ENCODE measurements at places on chromosomes 11 and 22. TPM values are rescaled to one million over a fixed set of nuclear protein-coding genes. Genes with fewer than 3 reads are reported as not detected.
A peak's percentile ranks its signal among the peaks of the same experiment; 100 is the strongest.

DNA sequence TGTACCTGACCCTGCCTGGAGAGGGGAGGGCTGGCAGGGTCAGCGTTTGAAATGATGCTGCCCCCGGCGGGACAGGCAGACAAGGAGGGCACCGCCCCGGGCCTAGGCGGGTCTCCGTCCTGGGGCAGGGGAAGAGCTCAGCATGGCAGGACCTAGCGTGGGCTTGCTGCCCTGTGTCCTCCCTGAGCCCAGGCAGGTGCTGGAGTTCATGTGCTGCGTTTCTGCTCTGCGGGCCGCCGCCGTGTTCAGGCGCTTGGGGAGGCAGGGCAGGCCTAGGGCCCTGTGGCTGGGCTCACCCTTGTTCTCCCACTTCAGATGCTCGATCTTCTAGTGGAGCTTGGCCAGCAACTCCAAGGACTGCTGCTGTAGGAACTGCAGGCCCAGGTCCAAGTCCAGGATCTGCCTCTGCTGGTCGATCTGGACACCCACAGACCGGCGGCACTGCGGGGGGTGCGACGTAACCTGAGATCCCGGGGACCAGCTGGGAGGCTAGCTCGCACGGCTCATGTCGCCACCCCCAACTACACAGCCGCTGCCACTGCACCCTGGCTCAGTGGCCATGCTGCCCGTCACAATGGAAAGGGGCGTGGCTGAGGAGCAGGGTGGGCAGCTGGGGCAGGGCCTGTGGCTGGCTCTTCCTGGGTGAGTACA is 84.4 kb downstream of the MED15 start:
- H3K27ac ChIP-seq = no peak overlapping the region
- no peak for DNase-seq
- peaks cover 5% of the 10 kb centered on the region for H3K4me1 ChIP-seq
- H3K4me3 ChIP-seq = no peak overlapping the region
- no peaks in the 10 kb centered on the region for H3K36me3 ChIP-seq
- no peaks in the 10 kb centered on the region for H3K27me3 ChIP-seq

- no peak overlapping the region for H3K4me3 ChIP-seq
- H3K27me3 ChIP-seq = peaks cover 15% of the 10 kb centered on the region
- H3K4me1 ChIP-seq = no peaks in the 10 kb centered on the region
- H3K27ac ChIP-seq = no peak overlapping the region
- H3K36me3 ChIP-seq = no peaks in the 10 kb centered on the region
Observed at GRCh38 chr11:110728476-110728875, 16.2 kb upstream of the ARHGAP20 start.

DNA sequence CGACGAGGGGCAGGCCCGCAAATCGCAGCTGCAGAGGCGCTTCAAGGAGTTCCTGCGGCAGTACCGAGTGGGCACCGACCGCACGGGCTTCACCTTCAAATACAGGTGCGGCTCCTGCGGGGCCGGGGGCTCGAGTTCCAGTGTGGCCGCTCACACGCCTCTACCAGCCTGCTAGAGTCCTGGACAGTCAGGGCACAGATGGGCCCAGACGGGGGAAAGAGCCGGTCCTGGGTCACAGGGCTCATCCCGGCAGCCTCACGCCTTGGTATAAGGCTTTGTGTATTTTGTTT is 506 bp downstream of the MCM5 start:
- peak; percentile 39 for DNase-seq
- peaks cover 34% of the 10 kb centered on the region for H3K36me3 ChIP-seq
- peaks cover 48% of the 10 kb centered on the region for H3K4me1 ChIP-seq
- H3K4me3 ChIP-seq = peak overlapping the region; percentile 97

DNA sequence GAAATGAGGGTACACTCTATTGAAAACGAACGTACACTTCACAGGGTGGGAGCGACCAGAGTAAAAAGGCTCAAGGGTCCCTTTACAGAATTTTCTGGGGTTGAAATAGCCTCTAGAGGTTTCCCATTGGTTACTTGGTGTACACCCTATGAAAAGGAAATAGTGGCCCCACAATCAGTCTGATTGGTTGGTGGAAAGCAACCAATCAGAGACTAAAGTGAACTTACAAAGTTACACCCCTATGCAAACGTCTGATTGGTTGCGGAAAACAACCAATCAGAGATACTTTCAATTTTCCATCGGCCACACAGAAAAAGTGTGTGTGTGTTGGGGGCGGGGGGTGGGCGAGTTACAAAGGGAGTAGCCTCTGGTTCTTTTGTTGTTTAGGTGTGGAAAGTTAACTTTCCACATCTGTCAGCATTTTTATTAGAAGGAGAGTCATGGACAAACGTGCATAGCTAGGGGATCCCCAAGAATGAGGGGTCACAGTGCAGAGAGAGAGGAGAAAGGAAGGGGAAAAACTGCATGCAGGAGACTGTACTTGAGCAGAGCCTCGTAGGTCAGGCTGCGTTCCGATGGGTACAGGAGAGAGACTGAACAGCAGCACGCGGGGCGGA is 1152.1 kb downstream of the TBC1D22A start:
- no peak overlapping the region for H3K27ac ChIP-seq
- H3K4me1 ChIP-seq = peaks cover 16% of the 10 kb centered on the region
- H3K36me3 ChIP-seq = no peaks in the 10 kb centered on the region
- peaks cover 2% of the 10 kb centered on the region for H3K27me3 ChIP-seq
- DNase-seq = no peak

GRCh38 chr11:39806652-39807051 is 1652.8 kb downstream of the LRRC4C start:
- no peaks in the 10 kb centered on the region for H3K36me3 ChIP-seq
- DNase-seq = no peak
- H3K27me3 ChIP-seq = no peaks in the 10 kb centered on the region
- no peak overlapping the region for H3K27ac ChIP-seq

- no peaks in the 10 kb centered on the region for H3K36me3 ChIP-seq
- H3K27me3 ChIP-seq = no peaks in the 10 kb centered on the region
- H3K4me1 ChIP-seq = no peaks in the 10 kb centered on the region
- H3K27ac ChIP-seq = no peak overlapping the region
- DNase-seq = no peak
- no peak overlapping the region for H3K4me3 ChIP-seq
Observed at GRCh38 chr11:92048415-92048814, 176.2 kb upstream of the FAT3 start.

DNA sequence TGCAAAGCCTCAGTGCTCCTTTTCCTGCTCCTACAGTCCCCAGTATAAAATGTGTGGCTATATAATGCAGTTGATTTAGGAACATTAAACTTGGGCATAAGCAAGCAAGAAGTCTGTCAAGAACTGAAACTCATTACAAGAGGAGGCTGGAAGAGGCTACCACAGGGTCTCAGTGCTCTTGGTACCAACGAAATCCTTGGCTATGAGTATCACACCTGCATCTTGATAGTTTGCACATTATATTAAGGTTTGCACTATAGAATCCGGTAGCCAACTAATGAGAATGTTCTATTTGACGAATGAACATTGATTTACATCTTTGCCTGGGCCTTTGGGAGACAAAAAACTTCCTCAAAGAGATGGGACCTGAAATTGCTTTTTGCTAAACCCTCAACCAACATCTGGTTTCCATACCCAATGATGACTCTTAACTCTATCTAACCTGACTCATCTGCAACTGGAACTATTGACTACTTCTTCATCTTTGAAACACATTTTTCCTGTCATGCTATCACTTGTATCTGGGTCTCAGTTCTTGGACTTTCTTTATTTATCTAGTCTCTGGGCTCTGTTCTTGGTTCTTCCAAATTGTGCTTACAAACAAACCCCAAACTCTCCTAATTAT is 207.2 kb upstream of the CTSC start:
- H3K36me3 ChIP-seq = no peaks in the 10 kb centered on the region
- no peak for DNase-seq
- no peak overlapping the region for H3K27ac ChIP-seq
- H3K27me3 ChIP-seq = peaks cover 8% of the 10 kb centered on the region

DNA sequence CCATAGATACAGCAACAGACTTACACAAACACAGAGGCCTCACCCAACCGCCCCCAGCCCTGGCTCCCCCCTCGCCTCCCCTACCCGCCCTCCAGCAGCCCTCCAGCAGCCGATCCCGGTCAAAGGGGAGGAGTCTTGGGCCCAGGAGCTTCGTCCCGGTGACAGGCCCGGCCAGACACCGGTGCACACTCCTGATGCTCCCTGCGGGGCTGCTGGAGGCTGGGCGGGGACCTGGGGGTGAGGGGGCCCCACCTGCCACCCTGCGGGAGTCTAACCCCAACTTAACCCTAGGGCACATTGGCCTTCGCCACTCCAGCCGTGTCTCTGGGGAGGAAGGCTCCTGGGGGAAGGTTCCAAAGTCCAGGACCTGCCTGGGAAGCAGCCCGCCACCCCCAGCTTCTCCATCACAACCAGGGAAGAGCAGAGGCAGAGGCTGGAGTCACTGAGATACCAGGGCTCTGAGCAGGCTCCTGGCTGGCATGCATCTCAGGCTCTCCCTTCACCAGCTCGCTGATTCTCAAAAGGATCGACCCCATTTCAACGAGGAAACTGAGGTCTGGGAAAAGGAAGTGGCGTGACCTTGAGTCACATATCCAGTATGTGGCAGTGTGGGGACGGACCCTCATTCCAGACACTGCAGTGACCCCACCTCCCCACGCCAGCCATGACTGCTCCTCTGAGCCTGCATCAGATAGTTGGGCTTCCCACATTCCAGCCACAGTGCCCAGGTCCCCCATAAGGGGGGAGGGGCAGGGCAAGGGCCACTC is 14.4 kb downstream of the BCL9L start:
- H3K36me3 ChIP-seq = peaks cover 55% of the 10 kb centered on the region
- peak overlapping the region; percentile 94 for H3K27ac ChIP-seq
- H3K4me3 ChIP-seq = peak overlapping the region; percentile 72
- peaks cover 81% of the 10 kb centered on the region for H3K4me1 ChIP-seq
- no peaks in the 10 kb centered on the region for H3K27me3 ChIP-seq

GRCh38 chr22:49108636-49109315 is 718.9 kb downstream of the BRD1 start:
- no peaks in the 10 kb centered on the region for H3K4me1 ChIP-seq
- no peaks in the 10 kb centered on the region for H3K36me3 ChIP-seq
- no peak overlapping the region for H3K27ac ChIP-seq
- H3K4me3 ChIP-seq = no peak overlapping the region

GRCh38 chr11:121996574-121996973 is 119.4 kb downstream of the BLID start:
- H3K4me1 ChIP-seq = no peaks in the 10 kb centered on the region
- no peaks in the 10 kb centered on the region for H3K36me3 ChIP-seq
- no peak overlapping the region for H3K27ac ChIP-seq
- H3K4me3 ChIP-seq = no peak overlapping the region

- H3K27me3 ChIP-seq = no peaks in the 10 kb centered on the region
- H3K4me1 ChIP-seq = peaks cover 44% of the 10 kb centered on the region
- H3K4me3 ChIP-seq = no peak overlapping the region
- peaks cover 42% of the 10 kb centered on the region for H3K36me3 ChIP-seq
Observed at GRCh38 chr11:19121646-19122045, 4.7 kb downstream of the ZDHHC13 start.

- no peak for DNase-seq
- H3K27me3 ChIP-seq = no peaks in the 10 kb centered on the region
- H3K36me3 ChIP-seq = no peaks in the 10 kb centered on the region
Observed at GRCh38 chr11:69195824-69196782, 40.4 kb downstream of the SMIM38 start.

GRCh38 chr22:42287174-42287890 is 16.9 kb upstream of the TCF20 start:
- H3K36me3 ChIP-seq = no peaks in the 10 kb centered on the region
- DNase-seq = no peak
- H3K4me1 ChIP-seq = peaks cover 37% of the 10 kb centered on the region
- H3K27me3 ChIP-seq = peaks cover 13% of the 10 kb centered on the region
- H3K4me3 ChIP-seq = no peak overlapping the region

- H3K27me3 ChIP-seq = peaks cover 29% of the 10 kb centered on the region
- H3K4me1 ChIP-seq = no peaks in the 10 kb centered on the region
- DNase-seq = no peak
- H3K36me3 ChIP-seq = no peaks in the 10 kb centered on the region
- H3K4me3 ChIP-seq = no peak overlapping the region
- H3K27ac ChIP-seq = no peak overlapping the region
Observed at GRCh38 chr11:86783661-86784060, 16.7 kb upstream of the PRSS23 start.

Gene JAML
- 117 TPM for total RNA-seq

Gene CNIH2
- 2.5 TPM for total RNA-seq

Gene NPTXR
- total RNA-seq = 1.2 TPM

Gene CCDC88B
- 103 TPM for total RNA-seq

Gene SIRT3
- 11.3 TPM for total RNA-seq

Gene PKDREJ
- total RNA-seq = not detected

Gene PHF21B
- total RNA-seq = not detected

Gene SLC3A2
- 153 TPM for total RNA-seq

Gene LSP1
- 687 TPM for total RNA-seq

Gene OR5D18
- not detected for total RNA-seq

All from activated CD4-positive, alpha-beta T cell treated with anti-CD3 and anti-CD28 coated beads, Interleukin-2, amount 10 ng/mL, durations not matched to agents 7 days and 5 days (primary cell).